ENCODE measurements at places on chromosomes 6 and 20.
A peak's percentile ranks its signal among the peaks of the same experiment; 100 is the strongest.

GRCh38 chr6:170440437-170440836, 112.7 kb downstream of the PSMB1 start:
- DNase-seq = no peak

- DNase-seq = no peak
Observed at GRCh38 chr20:19735446-19735845, 22.6 kb upstream of the RIN2 start.

DNA sequence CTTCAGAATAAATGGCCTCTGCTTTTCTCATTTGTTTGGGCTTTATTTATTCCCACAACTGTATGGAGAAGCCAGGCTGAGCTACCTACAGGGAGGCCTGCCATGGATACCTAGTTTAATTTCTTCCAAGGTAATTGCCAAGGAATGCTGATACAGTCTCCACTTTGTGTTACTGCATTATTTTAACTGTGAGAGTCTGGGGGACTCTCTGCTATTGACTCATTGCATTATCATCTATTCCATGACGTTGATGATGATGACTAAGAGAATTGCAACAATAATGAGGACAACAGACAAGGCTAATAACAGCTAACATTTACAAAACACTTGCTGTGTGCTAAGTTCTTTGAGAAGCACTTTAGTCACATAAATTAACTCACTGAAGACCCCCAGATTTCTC, 88.3 kb upstream of the COL21A1 start:
- DNase-seq = no peak

- DNase-seq = no peak
Observed at GRCh38 chr20:17725094-17725835, 25.5 kb downstream of the BANF2 start.

DNA sequence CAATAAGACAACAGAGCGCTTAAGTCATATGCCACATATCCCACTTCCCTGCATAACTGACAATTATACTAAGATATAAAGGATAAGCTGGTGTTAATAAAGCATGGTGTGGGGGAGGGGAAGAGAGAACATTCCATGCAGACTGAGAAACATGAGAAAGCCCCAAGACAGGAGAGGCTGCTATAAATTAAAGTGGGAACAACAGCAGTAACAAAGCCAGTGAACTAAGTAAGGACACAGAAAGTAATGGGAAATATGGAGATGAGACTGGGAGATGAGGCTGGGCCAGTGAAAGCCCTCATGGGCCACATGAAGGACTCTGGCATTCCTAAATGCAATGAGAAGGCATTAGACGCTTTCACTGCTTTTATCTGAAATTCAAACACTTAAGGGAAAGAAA, 41.3 kb downstream of the SESN1 start:
- DNase-seq = no peak

- no peak for DNase-seq
Observed at GRCh38 chr20:21273755-21274386, 29.3 kb upstream of the XRN2 start.

DNA sequence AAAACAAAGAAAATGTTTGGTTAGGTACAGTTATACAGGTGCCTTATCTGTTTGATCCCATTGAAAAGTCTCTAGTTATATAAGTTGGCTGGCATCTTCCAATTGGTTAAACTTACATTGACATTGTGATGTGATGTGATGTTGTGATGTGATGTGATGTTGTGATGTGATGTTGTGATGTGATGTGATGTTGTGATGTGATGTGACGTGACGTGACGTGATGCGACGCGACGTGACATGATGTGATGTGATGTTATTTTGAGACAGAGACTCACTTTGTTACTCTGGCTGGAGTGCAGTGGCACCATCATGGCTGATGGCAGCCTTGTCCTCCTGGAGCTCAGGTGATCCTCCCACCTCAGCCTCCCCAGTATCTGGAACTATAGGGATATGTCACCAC, 507.6 kb downstream of the HAO1 start:
- no peak for DNase-seq

DNA sequence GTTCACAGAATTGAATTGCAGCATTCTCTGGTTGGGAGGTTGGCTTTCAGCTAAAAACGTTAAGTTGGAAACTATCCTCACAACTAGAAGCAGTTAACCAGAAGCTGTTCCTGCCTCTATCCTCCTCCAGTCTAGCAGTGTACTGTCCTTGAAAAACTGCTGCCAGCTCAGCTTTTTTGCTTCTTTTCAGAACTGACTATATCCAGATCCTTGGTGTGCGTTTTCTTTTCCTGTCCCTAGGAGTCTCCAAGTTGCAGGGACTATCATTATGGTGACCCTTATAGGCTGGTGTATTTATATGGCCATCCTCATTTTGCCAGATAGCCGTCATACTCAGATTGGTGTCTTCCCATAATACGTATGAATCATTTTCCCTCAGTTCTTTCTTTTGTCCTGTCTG, 5.5 kb downstream of the ITCH start:
- DNase-seq = peak; percentile 30

Data from hippocampal formation (tissue), 2 donors.